ENCODE measurements at places on chromosomes 5 and 9.

DNA sequence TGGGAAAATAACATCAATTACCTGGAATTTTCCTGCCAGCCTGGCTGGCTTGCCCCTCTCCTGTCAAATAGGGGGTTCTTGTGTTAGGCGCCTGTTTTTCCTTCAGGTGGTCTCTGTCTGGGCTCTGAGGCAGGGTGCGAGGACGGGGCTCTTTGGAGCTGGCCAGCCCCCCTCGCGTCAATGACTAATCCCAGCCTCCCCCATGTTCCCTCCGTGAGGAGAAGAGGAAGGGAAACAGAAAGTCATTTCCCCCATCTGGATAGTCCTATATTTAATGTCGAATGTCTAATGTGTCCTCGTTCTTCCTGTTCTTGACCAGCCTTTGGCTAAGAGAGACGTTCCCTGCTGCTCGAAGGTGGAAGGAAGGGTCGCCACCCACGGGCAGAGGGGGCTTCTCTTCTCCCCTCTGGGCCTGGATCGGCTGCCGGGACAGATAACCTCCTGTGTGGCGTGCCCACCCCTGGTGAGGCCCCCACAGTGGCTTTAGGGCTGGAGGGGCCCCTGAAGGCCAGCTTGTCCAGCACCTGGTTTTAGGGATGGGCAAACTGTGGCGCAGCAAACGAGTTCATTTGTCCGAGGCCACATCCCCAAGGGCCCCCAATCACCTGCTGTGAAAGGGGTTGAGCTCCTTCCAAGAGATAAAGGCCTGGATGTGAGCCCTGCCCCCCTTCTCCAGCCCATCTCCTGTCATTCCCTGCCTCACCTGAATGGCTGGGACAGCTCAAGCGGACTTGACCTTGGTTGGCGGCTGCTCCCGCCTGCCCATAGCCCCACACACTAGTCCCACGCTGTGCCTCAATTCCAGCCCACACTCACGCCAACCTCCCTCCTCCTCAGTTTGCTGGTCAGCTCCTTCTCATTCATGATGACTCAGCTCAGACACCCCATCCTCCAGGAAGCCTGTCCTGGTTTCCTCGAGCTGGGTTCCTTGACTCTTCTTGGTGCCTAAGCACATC lies 35.9 kb upstream of the UNC5A start:
- peaks cover 6% of the 10 kb centered on the region for H3K27me3 ChIP-seq
- H3K27ac ChIP-seq, result no peak overlapping the region
- no peak overlapping the region for H3K4me3 ChIP-seq
- no peaks in the 10 kb centered on the region for H3K4me1 ChIP-seq
- no peaks in the 10 kb centered on the region for H3K36me3 ChIP-seq

DNA sequence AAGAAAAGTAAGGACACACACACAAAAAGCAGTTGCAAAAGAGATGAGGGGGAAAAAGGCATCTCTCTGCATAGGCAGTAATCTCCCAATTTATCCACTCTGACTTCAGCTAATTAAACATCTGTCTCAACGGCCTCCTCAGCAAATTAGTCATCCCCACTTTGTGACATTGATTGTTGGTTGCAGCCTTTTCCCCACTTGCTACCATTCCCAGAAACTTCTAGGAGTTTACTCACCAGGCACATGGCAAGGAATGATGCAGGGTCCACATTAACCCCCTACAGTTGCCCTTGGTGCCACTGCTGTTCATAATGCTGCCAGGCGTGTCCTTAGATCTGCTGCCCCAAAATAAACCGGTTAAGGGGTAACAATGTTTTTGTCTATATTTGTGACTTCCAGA lies 174.6 kb downstream of the MAPKAP1 start:
- no peaks in the 10 kb centered on the region for H3K36me3 ChIP-seq
- no peak overlapping the region for H3K27ac ChIP-seq
- H3K4me1 ChIP-seq, result peaks cover 17% of the 10 kb centered on the region
- H3K4me3 ChIP-seq, result no peak overlapping the region
- DNase-seq, result peak; percentile 53
- no peaks in the 10 kb centered on the region for H3K27me3 ChIP-seq

GRCh38 chr5:3190433-3190832 lies 405.2 kb upstream of the IRX1 start:
- no peak overlapping the region for H3K4me3 ChIP-seq
- no peaks in the 10 kb centered on the region for H3K36me3 ChIP-seq
- H3K4me1 ChIP-seq, result no peaks in the 10 kb centered on the region
- no peak for DNase-seq
- no peak overlapping the region for H3K27ac ChIP-seq
- H3K27me3 ChIP-seq, result no peaks in the 10 kb centered on the region

- H3K36me3 ChIP-seq, result no peaks in the 10 kb centered on the region
- no peak for DNase-seq
- H3K4me3 ChIP-seq, result no peak overlapping the region
- no peaks in the 10 kb centered on the region for H3K4me1 ChIP-seq
These were observed 204.2 kb downstream of the KDM4C start for GRCh38 chr9:6961845-6962522.

DNA sequence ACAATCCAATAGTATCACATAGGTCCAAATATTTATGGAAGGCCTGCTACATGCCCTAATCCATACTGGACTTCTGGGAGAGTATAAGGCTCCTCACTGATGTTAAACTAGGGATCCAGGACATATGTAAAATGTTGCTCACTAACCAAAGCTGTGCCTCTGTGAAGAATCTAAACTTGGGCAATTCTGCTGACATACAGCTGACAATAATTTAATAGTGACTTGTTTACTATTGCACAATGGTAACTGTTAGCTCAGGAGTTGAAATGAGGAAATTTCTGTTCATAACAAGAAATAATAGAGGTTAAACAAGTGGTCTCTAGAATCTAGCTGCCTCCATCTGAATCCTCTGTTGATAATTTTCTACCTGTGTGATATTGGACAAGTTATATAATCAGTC lies 14.9 kb upstream of the CTXN3 start:
- H3K36me3 ChIP-seq, result no peaks in the 10 kb centered on the region
- no peak overlapping the region for H3K4me3 ChIP-seq
- no peaks in the 10 kb centered on the region for H3K27me3 ChIP-seq
- no peaks in the 10 kb centered on the region for H3K4me1 ChIP-seq
- H3K27ac ChIP-seq, result no peak overlapping the region
- DNase-seq, result no peak

- no peaks in the 10 kb centered on the region for H3K27me3 ChIP-seq
- no peak overlapping the region for H3K27ac ChIP-seq
- no peak overlapping the region for H3K4me3 ChIP-seq
- peak; percentile 20 for DNase-seq
- no peaks in the 10 kb centered on the region for H3K36me3 ChIP-seq
- H3K4me1 ChIP-seq, result peaks cover 6% of the 10 kb centered on the region
These were observed 2.6 kb upstream of the TXNDC8 start for GRCh38 chr9:110340306-110340705.

DNA sequence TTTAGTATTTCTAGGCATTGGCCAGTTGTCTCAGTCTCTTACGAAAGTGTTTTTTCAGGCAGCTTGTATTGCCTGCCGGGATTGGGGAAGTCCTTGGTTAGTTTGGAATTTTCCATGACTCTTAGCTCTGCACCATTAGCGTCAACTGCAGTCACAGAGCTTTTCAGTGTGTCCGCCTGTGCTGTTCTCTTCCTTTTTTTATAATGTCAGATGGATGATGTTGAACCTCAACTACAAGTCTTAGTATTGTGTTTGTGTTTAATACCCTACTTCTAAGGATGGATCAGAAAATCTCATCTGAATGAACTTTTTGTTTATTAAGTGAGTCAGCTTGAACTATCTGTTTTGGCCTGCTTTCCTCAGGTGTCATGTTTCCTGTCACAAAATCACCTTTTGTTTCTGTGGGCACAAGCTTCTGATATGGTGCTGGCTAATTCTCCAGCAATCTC lies 33.1 kb downstream of the ATP6V0E1 start:
- peaks cover 12% of the 10 kb centered on the region for H3K4me1 ChIP-seq
- H3K36me3 ChIP-seq, result no peaks in the 10 kb centered on the region
- no peaks in the 10 kb centered on the region for H3K27me3 ChIP-seq
- peak overlapping the region; percentile 39 for H3K27ac ChIP-seq
- peak; percentile 87 for DNase-seq

GRCh38 chr5:129716651-129717050 lies 31.2 kb upstream of the MINAR2 start:
- H3K27ac ChIP-seq, result no peak overlapping the region
- DNase-seq, result no peak
- no peak overlapping the region for H3K4me3 ChIP-seq
- H3K4me1 ChIP-seq, result no peaks in the 10 kb centered on the region
- no peaks in the 10 kb centered on the region for H3K27me3 ChIP-seq

- H3K27ac ChIP-seq, result peak overlapping the region; percentile 47
- H3K4me1 ChIP-seq, result no peaks in the 10 kb centered on the region
- DNase-seq, result peak; percentile 77
- H3K27me3 ChIP-seq, result no peaks in the 10 kb centered on the region
- H3K36me3 ChIP-seq, result no peaks in the 10 kb centered on the region
These were observed 69.2 kb upstream of the CCDC180 start for GRCh38 chr9:97237951-97238889.

GRCh38 chr5:76960004-76960625 lies 7.3 kb downstream of the CRHBP start:
- H3K36me3 ChIP-seq, result no peaks in the 10 kb centered on the region
- no peak overlapping the region for H3K27ac ChIP-seq
- no peak for DNase-seq

GRCh38 chr5:136070486-136071285 lies 41.9 kb downstream of the TGFBI start:
- no peaks in the 10 kb centered on the region for H3K27me3 ChIP-seq
- H3K36me3 ChIP-seq, result no peaks in the 10 kb centered on the region
- no peak overlapping the region for H3K4me3 ChIP-seq
- peaks cover 2% of the 10 kb centered on the region for H3K4me1 ChIP-seq

- peak; percentile 51 for DNase-seq
- no peaks in the 10 kb centered on the region for H3K36me3 ChIP-seq
- H3K27ac ChIP-seq, result no peak overlapping the region
- no peaks in the 10 kb centered on the region for H3K4me1 ChIP-seq
- H3K27me3 ChIP-seq, result no peaks in the 10 kb centered on the region
These were observed 10.6 kb upstream of the P4HA2 start for GRCh38 chr5:132238169-132238744.

DNA sequence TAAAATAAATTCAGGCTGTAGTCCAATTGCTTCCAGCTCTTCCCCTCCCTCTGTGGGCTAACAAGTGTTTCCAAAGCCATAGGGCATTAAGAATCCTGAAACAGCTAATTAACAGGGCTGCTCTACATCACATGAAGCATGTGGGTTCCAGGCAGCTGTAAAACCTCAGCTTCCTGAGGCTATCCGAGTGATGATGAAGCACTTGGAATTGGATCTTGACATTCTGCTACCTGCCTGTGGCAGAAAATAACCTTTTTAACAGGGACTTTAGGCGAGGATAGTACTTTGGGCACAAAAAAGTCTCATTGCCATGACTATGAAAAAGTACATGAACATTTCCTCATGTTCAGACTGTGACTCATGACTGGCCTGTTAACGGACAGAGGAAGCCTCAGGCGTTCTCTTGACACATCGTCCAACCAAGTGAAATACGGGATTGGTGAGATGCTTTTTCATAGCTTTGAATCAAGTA lies 107.2 kb downstream of the PDE4D start:
- peak; percentile 58 for DNase-seq
- H3K36me3 ChIP-seq, result no peaks in the 10 kb centered on the region
- H3K27me3 ChIP-seq, result no peaks in the 10 kb centered on the region
- no peak overlapping the region for H3K27ac ChIP-seq
- no peak overlapping the region for H3K4me3 ChIP-seq
- no peaks in the 10 kb centered on the region for H3K4me1 ChIP-seq

- no peak overlapping the region for H3K4me3 ChIP-seq
- no peaks in the 10 kb centered on the region for H3K27me3 ChIP-seq
- H3K27ac ChIP-seq, result no peak overlapping the region
- H3K4me1 ChIP-seq, result no peaks in the 10 kb centered on the region
These were observed 552.2 kb upstream of the RIOK2 start for GRCh38 chr5:97735209-97735608.

- H3K4me3 ChIP-seq, result no peak overlapping the region
- peak; percentile 0 for DNase-seq
- no peaks in the 10 kb centered on the region for H3K27me3 ChIP-seq
- no peaks in the 10 kb centered on the region for H3K36me3 ChIP-seq
These were observed 367.2 kb downstream of the OSTF1 start for GRCh38 chr9:75455444-75455921.

- DNase-seq, result no peak
- H3K27ac ChIP-seq, result no peak overlapping the region
- H3K4me3 ChIP-seq, result no peak overlapping the region
- no peaks in the 10 kb centered on the region for H3K4me1 ChIP-seq
These were observed 261.8 kb downstream of the CTNND2 start for GRCh38 chr5:11642438-11642837.

DNA sequence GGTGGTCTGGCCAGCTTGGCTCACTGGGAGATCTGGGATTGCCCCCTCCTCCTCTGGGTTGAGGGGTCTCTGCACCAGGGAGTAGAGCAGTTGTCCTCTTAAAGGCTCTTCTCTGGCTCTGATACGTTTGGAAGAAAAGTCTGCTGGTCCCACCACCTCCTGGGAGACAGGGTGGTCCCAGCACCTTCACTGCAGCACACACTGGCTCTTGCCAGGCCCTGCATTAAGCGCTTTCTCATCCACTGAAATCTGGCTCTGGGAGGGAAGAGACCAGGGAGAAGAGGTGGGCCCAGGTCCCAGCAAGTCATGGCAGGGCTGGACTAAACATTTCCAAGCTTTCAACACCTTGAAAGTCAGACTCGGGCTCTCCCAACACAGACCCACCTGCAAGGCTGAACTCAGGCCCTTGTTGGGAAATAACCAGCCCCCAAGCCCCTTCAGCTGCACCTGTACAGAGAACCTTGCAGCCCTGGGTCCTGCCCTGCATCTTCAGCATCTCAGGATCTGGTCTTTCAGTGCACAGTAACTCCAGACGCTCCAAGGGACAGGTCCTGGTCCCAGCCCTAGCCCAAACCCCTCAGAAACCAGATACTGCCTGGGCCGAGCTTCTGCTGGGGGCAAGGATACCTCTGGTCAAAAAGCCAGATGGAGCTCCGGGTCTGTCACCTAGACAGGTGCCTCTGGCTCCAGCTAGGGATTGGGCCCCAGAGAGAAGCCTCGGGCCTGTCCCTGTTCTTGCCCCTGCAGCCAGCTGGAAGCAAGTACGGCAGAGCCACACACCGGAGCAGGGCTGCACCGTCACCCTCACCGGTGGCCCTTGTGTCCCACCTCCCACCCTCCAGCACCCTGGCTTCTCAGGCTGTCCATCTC lies 134.5 kb downstream of the DAB2IP start:
- no peaks in the 10 kb centered on the region for H3K27me3 ChIP-seq
- no peak overlapping the region for H3K27ac ChIP-seq
- no peak for DNase-seq
- peaks cover 4% of the 10 kb centered on the region for H3K36me3 ChIP-seq

- no peak for DNase-seq
- H3K4me3 ChIP-seq, result no peak overlapping the region
- H3K36me3 ChIP-seq, result peaks cover 19% of the 10 kb centered on the region
These were observed 54.5 kb upstream of the IL17B start for GRCh38 chr5:149433524-149434131.

- H3K4me1 ChIP-seq, result no peaks in the 10 kb centered on the region
- no peaks in the 10 kb centered on the region for H3K27me3 ChIP-seq
- DNase-seq, result peak; percentile 41
- no peaks in the 10 kb centered on the region for H3K36me3 ChIP-seq
- H3K27ac ChIP-seq, result no peak overlapping the region
These were observed 550.6 kb downstream of the CDH10 start for GRCh38 chr5:24094081-24094679.

GRCh38 chr9:130756455-130757152 lies 63.0 kb downstream of the EXOSC2 start:
- H3K4me1 ChIP-seq, result peaks cover 3% of the 10 kb centered on the region
- no peaks in the 10 kb centered on the region for H3K36me3 ChIP-seq
- no peak overlapping the region for H3K27ac ChIP-seq
- no peak for DNase-seq
- no peak overlapping the region for H3K4me3 ChIP-seq

- no peak overlapping the region for H3K4me3 ChIP-seq
- H3K27me3 ChIP-seq, result no peaks in the 10 kb centered on the region
- H3K36me3 ChIP-seq, result no peaks in the 10 kb centered on the region
- peak overlapping the region; percentile 94 for H3K27ac ChIP-seq
- DNase-seq, result no peak
These were observed 13.5 kb upstream of the RALGDS start for GRCh38 chr9:133134388-133135145.

All from fibroblast of lung (primary cell).